ENCODE measurements at places on chromosomes 7 and 10.

DNA sequence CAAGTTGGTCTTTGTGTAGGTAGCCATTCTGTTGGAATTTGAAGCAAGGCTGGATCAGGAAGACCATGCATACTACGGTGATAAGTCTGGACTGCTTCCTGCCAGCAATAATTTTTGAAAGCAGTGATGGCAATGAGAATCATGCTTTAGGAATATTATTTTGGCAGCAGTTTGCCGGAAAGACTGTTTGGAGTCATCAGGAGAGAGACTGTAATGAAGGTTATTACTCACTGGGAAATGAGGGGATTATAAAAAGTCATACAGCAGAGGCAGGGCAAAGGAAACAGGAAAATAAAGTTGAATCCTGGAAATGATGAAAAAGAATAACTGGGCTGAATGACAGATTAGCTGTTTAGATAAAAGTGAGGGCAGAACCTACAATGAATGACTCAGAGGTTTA is 1136.8 kb upstream of the AUTS2 start:
- no peak for DNase-seq

- peak; percentile 54 for DNase-seq
Observed at GRCh38 chr10:132742167-132742836, 43.6 kb downstream of the NKX6-2 start.

DNA sequence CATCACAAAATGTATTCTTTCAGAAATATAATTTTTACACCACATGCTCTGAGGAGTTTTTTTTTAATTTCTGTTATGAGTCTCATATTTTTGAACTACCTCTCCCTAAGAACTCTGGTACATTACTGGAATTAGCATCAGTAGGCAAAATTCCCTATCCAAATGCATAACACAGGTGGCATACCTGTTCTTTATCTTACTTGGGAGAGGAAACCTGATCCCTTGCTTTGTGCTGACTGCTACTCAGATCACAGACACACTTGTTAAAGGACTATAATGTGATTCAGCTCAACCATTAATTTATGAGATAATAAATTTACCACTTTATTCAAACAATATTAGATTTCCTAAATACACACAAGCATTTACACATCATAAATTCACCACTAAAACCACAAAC is 617.2 kb downstream of the GRM8 start:
- no peak for DNase-seq

- DNase-seq, result no peak
Observed at GRCh38 chr7:90621747-90622140, 25.6 kb downstream of the CDK14 start.

DNA sequence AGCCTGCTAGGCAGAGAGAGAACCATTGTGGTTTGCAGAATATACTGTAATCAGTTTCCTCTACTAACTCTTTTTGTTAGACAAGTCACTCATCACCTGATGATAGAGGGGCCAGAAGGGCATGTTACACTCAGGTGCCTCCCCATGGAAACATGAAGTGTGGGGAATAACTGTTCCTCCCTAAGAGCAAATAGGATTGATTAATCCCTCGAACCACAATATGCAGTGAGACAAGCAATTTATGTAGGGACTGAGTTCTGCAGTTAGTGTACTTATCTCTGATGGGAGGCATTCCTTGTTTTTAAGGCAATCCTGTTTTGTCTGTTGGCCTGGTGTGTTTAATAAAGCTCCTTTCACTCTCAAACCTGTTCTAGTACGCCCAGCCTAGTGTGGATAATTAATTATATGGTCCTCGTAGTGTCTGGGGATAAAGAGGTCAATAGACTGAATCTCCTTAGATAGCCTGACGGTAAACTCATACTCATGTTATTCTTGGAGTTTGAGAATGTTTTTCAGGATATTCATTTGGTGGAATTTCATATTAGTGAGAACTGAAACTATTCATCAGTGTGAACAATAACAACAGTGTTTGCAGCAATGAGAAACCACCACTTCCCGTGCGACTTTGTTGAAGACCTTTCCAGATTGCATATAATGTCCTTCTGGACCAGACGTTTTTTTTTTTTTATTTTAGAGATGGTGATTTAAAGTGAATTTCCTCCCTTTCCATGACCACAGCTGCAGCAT is 344.8 kb upstream of the FZD8 start:
- DNase-seq, result no peak

GRCh38 chr7:154364170-154364569 is 312.0 kb downstream of the DPP6 start:
- DNase-seq, result no peak

- DNase-seq, result no peak
Observed at GRCh38 chr7:128359336-128359735, 2.2 kb downstream of the PRRT4 start.

DNA sequence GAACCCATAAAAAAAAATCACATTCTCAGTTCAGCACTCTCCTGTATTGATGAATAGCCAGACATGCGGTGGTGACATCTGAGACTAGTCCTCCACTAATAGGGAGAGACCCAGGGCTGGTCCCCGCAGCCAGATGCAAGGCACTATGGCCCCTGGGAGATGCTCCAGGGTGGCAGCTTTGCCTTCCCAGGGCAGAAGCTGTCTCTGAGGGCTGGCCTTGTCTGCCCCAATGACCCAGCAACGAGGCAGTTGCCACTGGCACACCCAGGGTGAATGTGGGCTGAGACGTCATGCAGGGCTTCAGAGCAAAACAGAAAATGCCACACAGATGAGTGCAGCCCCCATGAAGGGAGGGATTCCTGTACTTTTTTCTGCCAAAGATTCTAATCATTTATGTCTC is 50.1 kb upstream of the GDF10 start:
- no peak for DNase-seq

DNA sequence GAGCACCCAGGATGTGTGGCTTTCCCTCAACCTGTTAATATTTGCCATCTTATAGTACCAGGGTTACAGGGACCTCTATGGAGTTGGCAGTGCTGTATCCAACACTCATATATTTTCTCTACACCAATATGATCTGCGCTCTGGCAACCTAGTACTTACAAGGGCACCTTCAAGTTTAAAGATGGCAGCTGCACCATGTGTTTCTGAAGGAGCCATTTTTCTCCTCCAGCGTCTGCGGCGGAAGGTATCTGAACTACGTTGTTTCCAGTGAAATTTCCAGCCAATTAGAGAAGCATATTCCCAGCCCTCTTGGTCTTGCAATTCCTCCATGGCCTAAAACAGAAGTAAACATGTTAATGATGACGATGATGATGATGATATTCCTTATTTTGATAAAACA is 125.6 kb downstream of the MYOF start:
- no peak for DNase-seq

DNA sequence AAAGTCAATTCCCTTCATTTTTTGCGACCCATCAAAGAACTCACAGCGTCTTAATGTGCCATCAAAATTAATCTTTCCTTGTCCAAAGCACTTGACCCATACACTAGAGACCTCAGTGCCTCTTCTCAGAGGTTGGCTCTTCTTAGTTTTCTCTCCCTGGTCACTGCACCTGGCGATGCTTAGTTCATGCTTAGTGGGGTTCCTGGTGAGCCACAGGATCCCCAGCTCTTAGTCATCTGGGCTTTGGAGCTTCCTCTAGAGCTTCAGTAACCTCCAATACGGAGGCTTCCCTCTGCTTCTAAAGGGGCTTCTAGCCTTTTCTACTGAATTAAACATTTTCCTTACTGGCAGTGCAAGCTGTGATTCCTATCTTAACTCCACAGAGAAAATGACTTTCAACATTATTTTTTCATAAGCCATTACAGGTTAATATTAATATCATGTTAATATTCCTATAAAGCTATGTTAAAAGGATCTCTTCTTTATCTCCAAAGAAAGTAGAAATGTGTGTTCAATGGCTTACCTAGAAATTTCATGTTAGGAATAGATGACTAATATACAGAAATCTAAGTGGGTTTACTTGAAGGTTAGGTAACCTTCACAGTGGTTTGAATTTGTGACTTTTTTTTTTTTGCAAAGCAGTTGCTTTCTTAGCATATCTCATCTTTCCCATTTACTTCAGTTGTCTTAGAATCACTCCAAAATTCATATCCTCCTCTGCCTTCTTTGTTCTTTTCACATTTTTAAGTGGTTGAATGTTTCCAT is 295.2 kb downstream of the CAMK1D start:
- DNase-seq, result no peak

- DNase-seq, result peak; percentile 62
Observed at GRCh38 chr10:132107186-132107948, 41.6 kb downstream of the JAKMIP3 start.

DNA sequence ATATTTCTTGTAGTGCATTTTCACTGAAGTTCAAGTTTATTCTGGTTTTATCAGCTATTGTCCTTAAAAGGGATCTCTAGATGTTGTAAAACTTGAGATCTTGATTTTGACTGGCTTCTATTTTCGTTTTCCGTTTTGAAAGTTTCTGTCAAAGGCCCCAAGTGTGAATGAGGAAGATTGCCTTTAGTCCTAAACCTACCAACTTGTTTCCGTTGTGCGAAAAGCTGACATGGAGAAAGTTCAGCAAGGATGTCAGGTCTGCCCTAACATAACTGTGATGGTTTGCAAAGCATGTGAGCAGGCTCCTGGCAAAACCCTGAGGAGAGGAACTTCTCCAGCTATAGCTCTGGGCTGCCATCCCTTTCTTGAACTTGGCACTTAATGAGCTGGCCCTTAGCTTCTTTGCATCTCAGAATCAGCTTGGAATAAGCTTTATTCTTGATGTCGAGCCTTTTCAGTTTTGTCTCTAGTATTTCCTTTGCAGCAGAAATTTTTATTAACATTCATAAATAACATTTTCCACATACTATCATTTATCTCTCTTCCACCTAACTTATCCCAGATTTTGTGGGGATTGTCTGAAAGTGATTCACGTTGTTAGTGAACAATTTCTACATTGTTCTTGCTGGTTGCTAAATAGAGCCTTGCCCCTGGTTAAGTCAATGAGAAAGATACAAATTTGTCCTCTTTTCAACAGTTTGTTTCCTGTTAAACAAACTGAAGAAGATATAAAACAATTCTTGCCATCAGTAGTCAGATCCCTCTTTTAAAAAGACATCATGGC is 559.4 kb downstream of the SUGCT start:
- no peak for DNase-seq

DNA sequence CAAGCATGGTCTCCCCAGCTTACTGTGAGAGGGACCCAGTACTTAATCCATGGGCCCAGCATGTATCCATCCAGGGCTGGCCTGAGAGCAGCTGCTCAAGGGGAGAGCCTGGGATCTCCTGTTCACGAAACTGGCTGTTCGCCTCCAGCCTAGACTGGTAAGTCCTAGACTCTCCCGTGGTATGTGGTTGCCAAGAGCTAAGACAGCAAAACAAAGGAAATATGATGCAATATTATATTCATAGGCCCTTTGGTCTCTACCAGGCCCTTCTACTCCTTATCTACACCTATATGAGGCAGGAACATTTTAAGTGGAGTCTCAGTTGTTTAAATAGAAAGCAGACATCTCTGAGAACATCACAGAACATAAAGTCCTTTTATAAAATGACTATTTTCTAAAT is 28.9 kb upstream of the STK17A start:
- DNase-seq, result peak; percentile 65

DNA sequence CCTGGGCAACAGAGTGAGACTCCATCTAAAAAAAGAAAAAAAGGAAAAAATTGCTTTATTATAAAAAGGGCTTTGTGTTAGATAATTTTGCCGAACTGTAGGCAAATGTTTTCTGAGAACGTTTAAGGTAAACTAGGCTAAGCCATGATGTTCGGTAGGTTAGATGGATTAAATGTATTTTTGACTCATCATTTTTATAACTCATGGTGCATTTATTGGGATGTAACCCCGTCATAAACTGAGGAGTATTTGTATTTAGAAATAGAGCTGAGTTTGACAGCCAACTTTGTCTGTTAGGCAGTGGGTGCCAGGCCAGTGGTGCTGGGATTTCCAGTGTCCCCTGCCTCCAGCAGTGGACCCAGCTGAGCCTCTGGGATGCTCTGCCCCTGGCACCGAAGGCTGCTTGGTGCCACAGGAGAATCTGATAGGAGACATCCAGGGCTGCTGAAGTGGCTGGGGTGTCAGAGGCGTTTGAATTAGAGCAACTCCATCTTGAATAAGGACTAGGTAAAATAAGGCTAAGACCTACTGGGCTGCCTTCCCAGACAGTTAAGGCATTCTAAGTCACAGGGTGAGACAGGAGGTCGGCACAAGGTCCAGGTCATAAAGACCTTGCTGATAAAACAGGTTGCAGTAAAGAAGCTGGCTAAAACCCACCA is 114.9 kb upstream of the EEPD1 start:
- no peak for DNase-seq

GRCh38 chr10:23096802-23097549 is 1.6 kb downstream of the MSRB2 start:
- DNase-seq, result peak; percentile 60

DNA sequence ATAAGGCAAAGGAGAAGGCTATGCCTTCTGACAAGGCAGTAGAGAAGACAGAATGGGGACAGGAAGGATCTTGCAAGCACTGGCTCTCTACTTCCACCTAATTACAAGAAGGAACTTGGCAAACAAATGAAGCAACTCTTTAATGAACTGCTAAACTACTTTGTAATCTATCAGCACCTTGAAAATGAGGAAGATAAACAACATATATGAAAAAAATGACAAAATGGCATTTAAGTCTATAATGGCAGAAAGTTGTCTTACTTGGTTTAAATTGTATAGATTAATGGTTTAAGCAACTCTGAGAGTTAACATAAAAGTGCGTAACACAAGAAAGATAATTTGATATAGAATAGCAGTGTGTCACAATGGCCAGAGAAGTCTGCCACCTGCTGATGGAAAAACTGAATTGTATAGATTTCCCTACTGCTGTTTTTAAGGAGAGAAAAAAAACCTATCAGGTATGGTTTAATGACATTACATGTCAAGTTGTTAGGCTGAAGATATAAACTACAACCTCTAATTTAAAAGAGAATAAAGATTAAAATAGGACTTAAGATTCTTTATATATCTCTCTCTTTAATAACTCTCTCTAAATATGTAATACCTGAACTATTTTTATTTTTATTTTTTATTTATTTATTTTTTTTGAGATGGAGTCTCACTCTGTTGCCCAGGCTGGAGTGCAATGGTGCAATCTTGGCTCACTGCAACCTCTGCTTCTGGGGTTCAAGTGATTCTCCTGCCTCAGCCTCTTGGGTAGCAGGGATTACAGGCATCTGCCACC is 11.8 kb downstream of the NT5C3A start:
- peak; percentile 74 for DNase-seq

GRCh38 chr10:103193107-103193819 is at the start of gene NT5C2:
Gene NT5C2, minus strand, starts transcription at chr10:103193272. Its CDS starts 18,314 bp downstream, at chr10:103174958.
- DNase-seq, result peak; percentile 66

DNA sequence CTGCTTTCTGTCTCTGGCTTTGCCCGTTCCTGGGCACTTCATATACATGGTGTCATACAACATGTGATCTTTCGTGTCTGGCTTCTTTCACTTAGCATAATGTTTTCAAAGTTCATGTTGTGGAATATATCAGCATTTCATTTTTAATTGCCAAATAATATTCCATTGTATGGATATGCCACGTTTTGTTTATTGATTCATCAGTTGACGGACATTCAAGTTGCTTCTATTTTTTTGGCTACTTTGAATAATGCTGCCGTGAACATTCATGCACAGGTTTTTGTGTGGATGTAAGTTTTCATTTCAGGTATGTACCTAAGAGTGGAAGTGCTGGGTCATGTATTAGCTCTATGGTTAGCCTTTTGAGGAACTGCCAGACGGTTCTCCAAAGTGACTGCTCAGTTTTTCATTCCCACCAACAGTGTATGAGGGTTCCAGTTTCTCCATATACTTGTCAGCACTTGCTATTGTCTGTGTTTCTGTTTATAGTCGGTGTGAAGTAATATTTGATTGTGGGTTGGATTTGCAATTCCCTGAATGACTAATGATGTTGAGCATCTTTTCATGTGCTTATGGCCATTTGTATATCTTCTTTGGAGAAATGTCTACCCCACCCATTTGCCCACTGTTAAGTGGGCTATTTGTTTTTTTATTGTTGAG is 401.4 kb upstream of the GALNT17 start:
- no peak for DNase-seq
